Testis (tissue), 5 donors: ENCODE measurements at places on chromosomes 2 and 18. TPM values are rescaled to one million over a fixed set of nuclear protein-coding genes. Genes with fewer than 3 reads are reported as not detected.

GRCh38 chr2:120763931-120764330 is 28.3 kb downstream of the GLI2 start:
- DNase-seq: no peak

The GPR75 gene
- 6.8 TPM for total RNA-seq

DNA sequence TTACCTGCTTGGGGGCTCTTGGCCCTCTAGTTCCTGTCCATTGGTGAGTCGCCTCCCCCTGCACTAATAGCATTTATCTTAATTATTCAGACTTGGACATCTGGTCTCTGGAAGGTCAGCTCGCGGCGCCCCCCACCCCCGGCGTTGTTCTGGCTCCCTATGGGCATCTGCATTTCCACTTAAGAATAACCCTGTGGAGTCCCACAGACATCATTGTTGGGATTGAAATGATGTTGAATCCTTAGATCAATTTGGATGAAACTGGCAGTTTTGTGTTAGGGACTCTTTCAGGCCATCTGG is 313.8 kb upstream of the HS6ST1 start:
- DNase-seq: no peak

DNA sequence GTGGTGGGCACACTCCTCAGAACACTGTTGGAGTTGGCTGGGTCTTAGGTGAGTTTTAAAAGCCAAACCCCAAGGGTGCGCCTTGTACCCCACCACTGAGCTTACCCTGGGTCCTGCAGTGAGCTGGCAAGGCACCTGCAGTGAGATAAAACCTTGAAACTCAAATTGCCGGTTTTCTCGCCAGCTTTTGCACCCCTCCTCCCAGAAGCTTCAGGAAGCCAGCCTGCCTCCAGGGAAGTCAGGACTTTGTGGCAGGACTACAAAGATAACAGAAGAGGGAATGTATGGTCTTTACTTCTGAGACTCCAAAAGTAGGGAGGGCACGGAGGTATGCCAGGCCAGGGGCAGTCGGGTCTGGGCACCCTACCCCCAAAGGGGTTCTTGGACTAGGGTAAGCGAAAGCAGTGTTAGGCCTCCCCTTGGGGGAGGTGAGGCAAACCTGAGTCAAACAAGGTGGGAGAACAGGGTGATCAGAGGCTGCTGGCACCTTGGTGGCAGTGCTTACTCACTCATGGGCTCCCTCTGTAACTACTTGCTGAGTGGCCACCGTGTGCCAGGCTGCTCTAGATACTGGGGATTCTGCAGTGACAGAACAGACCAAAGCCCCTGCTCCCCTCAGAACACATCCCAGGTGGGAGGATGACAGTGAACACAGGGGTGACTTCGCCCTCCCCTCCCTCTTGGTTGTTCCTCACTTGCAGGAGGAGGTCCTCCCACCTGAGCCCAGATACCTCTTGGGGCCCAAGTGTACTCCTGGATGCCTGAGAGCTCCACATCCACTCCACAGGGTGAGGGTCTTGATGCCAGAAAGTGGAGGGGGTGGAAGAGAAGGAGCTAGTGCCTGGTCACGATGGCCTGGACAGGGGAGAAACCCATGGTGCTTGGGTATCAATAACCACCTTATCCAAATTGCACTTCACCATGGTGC is 69.3 kb upstream of the RGPD5 start:
- DNase-seq: no peak
